Cortex of kidney (tissue), 1 donor: ENCODE measurements at places on chromosomes 4 and X.
A peak's percentile ranks its signal among the peaks of the same experiment; 100 is the strongest.

DNA sequence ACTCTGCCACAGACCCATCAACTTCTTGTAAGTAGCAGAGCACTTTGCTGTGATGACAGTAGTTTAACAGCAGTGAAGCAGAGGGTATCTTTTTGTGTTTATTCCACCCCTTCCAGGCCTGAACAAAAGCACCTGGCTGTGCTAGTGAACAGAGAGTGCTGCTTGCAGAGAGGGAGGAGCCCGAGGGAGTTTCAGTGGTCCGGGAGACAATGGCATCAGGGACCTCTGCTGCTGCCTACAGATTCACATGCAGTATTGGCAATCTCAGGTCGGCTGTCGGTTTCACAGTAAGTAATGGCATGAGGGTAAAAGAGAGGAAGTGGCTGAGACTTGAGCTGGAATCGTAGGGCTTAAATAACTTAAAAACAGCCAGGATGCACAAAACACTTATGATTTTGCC lies 755.8 kb downstream of the RPA4 start:
- DNase-seq: no peak

DNA sequence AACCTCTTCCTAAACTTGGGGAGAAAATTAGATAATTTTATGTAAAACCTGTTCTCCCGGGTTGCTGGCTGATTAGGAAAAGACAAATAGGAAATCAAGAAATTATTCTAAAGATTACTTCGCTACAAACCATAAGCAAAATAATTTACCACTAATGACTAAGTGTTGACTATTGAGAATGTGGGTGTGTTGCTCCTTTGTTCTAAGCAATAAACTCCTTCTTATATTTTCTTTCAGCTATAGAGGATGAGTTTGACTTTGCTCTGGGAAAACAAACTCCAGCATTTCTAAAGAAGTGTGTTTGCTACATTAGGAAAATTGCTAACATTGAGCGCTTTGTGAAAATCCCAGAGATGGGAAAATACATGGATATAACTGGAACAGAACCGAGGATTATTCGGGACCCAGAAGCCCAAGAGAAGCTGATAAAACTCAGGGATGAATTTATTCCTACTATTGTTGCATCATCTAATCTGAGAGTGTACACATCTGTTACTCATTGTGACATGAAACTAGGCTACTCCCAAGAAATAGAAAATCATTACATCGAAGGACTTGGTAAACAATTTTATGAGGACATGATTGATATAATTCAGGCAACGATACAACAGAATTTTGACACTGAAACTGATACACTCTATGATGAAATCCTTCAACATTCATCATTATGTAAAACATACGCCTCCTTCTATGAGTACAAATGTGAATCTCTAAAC lies 194.2 kb downstream of the NWD2 start:
- no peak for DNase-seq

DNA sequence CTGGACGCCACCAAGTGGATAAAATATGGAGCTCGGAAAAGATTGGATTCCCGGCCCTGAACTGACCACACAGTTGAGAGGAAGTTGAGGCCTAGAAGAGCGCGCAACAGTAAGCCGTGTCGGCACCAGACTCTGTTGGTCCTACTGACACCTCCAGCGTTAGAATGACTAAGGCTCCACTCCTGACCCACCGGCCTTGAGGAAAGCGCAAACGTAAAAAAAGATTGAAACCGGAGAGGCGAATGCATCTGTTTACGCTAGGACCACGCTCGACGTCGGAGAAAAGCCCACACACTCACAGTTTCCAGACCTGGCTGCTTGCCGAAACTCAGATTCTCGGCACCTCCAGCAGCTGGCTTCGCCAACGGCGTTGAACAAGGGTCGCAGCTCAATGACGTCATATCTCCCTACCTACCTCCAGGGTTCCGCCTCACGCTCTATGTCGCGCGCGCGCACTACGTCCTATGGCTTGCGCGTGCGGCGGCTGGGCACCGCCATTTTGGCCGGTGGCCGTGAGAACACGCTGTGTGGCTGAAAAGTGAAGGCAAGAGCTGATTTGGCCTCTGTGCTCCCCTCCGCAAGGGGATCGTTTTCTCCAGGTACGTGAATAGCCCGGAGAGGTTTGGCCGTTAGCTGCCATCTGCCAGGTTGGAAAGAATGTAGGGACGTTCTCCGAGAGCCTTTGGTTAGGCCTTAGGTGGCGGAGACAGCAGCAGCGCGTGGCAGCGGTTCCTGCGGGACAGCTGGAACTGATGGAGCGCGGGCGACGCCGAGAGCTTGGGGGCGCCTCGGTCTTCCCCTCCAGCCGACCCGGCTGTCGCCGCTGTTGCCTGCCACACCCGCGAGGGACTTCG lies at the start of the genes ABCE1 and ANAPC10:
Gene ABCE1 (plus strand): TSS at position 491 of the 854 bp plus-strand sequence. CDS start 6,102 bp downstream, outside the sequence.
Gene ANAPC10 (minus strand): TSS at position 376 of the 854 bp plus-strand sequence. CDS start 2,097 bp downstream, outside the sequence.
- peak; percentile 22 for DNase-seq

DNA sequence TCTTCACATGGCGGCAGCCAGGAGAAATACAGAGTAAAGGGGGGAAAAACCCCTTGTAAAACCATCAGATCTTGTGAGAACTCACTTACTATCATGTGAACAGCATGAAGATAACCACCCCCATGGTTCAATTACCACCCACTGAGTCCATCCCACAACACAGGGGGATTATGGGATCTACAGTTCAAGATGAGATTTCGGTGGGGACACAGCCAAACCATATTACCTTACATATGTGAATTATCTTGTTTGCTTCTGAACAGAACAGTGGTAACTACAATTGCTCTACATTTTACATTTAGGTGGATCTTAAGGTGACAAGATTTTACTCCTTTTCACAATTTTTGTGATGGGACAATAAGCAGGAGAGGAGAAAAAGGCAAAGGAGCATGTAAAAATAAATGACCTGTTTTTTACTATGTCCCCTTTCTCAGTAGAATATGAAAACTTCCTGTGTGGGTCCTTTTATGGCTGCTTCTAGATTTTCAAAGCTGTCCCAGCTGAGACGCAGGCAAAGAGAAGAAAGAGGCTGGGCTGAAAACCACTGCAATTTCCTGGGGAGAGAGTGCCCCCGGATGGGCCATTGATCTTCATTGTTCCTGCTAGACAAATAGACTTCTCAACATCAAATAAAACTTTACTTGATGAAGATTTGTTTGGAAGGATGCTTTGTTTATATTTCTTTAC lies 45.9 kb upstream of the PGM2 start:
- no peak for DNase-seq

DNA sequence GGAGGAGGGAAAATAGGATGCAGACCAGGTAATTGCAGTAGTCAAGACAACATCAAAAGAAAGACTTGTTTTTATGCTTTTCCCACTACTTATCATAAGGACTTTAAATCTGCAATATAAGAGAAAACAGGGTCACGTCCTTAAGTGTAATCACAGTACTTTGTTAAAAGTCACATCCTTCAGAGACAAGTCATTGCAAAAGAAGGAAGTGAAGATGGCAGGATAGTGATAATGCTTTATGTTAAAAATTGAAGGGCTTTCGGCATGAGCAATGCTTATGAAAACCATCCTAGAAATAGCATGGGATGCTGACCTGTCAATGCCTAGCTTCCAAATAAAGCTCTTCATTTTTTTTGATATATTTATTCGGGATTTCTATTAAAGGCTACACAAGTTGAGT lies 110.2 kb upstream of the TENM3 start:
- no peak for DNase-seq

DNA sequence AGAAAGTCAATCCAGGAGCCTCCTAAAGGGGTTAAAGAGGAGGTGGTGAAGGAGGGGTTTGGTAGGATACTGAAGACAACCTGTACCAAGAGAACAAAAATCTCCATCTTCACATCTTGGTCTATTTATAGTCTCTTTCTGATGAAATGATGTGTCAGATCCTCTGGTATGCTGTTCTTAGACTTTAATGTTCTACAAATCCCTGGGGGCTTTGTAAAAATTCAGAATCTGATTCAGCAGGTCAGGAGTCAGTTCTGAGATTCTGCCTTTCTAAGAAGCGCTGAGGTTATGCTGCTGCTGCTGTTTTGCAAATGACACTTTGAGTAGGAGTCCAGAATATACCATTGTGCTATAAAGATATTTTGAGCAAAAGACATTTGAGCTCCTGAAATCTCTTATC lies 172.9 kb upstream of the GLRA2 start:
- DNase-seq: no peak

GRCh38 chr4:147723326-147723725 lies 8.6 kb upstream of the ARHGAP10 start:
- no peak for DNase-seq
